ENCODE measurements at places on chromosomes 7 and 10.

- DNase-seq, result no peak
These were observed 1.5 kb upstream of the PARD3 start for GRCh38 chr10:34816501-34817002.

DNA sequence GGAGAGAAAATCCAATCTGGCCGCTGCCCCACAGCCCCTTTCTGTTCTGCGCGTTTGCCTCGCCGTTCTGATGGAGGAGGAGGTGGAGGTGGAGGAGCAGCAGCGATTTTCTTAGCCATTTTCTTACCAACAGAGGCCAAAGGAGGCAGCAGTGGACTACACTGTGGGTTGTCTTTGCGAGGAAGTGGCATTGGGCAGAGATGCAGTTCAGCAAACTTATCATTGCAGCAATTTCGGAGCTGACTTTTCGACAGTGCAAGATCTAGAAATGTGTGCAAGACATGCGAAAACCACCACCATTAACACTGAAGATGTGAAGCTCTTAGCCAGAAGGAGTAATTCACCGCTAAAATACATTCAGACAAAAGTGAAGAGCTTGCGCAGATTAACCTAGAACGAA lies 1.9 kb upstream of the ARL4A start:
- peak; percentile 16 for DNase-seq

DNA sequence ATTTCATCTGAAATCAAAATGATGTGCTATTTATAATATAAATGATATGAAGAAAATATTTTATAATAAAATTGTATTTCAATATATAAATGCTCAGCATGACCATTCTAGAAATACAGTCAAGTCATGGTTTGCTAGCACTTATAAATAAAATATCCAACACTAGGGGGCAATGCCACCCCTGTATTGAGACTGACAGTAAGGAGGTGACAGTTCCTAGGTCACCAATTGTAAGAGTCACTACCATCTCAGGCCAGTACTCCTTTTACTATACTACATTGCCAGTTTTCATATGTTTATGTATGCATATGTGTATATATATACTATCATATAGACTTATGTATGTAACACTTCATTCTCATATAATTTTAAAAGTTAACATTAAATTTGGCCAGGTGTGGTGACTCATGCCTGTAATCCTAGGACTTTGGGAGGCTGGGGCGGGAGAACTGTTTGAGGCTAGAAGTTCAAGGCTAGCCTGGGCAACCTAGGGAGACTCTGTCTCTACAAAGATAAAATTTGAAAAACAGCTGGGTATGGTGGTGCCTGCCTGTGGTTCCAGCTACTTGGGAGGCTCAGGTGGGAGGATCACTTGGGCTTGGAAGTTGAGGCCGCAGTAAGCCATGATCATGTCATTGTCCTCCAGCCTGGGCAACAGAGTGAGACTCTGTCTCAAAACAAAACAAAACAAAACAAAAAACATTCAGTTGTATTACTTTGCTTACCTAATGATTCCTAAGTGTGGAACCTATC lies 2.4 kb upstream of the CNOT4 start:
- DNase-seq, result no peak

- no peak for DNase-seq
These were observed 75.1 kb downstream of the DNAH11 start for GRCh38 chr7:21617916-21618390.

DNA sequence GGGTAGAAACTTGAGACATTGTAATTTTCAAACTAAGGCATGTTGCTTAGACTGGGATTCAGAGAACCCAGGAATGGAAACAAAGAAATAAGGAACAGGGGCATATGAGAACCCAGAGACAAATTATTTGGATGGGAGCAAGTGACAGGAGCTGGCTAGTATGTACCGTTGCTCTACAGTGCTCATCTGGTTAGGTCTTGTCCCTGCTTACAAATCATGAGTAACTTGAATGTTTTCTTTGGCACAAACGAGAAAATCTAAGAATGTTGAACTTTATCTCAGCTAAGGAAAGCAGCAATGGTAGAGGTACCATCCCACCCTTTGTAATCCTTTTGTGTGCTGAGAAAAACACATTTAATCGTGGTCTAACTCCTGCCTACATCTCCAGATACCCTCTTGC lies 116.0 kb upstream of the IMMP2L start:
- DNase-seq, result no peak

- DNase-seq, result no peak
These were observed 289.7 kb downstream of the KLF6 start for GRCh38 chr10:3495281-3495680.

- DNase-seq, result no peak
These were observed at the start of gene TLX1 for GRCh38 chr10:101130984-101131961. Gene TLX1, plus strand, starts transcription at chr10:101131300. Its CDS starts 242 bp downstream, at chr10:101131542.

- no peak for DNase-seq
These were observed 1.8 kb upstream of the VWC2 start for GRCh38 chr7:49771427-49772176.

DNA sequence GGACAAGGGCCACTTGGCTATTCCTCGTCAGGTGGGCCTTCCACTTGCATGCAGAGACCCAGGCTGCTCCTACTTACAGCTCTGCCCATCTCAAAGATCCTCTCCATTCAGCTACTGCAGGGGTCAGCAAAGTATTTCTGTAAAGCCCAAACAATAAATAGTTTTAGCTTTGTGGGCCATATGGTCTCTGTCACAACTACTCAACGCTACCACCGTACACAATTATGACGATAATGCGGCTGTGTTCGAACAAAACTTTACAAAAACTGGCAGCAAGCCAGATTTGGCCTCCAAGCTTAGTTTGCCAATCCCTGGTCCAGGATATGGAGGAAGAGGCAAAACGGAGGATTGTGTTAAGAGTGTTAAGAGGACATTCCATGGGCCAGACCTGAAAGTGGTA lies 12.8 kb downstream of the RAB11FIP2 start:
- DNase-seq, result no peak

- DNase-seq, result no peak
These were observed at the start of gene OIT3 for GRCh38 chr10:72893136-72893798. Gene OIT3, plus strand, starts transcription at chr10:72893739. Its CDS starts 60 bp downstream, at chr10:72893799.

DNA sequence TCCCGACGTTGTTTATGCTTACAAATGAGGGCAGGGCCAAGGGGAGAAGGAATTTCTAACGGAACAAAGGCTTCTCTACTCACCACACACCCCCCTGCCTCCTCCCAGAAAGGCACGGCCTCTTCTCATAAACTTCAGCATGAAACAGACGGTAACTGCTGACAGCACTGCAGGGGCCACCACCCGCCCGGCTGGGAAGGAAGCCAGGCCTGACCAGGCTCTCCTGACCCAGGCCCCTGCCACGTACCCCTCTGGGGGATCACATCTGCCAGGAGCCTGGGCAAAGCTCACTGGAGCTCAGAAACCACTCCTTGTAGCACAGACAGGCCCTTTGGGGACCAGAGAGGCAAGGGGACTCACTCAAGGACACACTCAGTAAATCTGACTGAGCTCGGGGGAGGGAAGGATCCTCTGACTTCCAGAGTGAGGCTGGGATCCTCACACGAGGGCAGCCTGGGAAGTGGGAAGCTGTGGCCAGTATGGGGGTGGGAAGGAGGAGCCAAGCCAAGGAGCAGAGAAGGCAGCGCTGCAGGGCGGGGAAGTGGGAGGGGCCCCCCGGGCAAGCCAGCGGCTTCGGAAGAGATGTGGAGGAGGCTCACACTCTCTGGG lies 46.1 kb downstream of the ZCCHC24 start:
- DNase-seq, result no peak

DNA sequence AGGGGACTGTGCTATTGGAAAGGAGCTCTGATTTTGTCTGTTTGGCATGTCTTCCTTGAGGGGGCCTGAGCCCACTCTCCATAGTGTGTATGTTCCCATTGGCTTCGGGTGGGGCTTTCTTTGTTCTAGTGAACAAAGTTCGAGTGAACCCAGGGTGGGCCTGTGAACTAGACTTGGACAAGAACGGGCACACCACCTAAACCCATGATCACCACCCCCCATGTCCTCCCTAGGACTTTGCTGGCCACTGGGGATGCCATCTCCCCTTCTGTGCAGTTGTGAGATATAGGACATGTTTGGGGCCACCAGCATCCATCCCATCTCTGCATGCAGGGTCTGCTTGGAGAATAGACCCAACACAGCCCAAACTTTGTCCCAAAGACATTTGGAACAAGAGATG lies 195.5 kb upstream of the LYZL2 start:
- DNase-seq, result no peak

GRCh38 chr7:25586513-25586912 lies 358.2 kb upstream of the NPVF start:
- no peak for DNase-seq

DNA sequence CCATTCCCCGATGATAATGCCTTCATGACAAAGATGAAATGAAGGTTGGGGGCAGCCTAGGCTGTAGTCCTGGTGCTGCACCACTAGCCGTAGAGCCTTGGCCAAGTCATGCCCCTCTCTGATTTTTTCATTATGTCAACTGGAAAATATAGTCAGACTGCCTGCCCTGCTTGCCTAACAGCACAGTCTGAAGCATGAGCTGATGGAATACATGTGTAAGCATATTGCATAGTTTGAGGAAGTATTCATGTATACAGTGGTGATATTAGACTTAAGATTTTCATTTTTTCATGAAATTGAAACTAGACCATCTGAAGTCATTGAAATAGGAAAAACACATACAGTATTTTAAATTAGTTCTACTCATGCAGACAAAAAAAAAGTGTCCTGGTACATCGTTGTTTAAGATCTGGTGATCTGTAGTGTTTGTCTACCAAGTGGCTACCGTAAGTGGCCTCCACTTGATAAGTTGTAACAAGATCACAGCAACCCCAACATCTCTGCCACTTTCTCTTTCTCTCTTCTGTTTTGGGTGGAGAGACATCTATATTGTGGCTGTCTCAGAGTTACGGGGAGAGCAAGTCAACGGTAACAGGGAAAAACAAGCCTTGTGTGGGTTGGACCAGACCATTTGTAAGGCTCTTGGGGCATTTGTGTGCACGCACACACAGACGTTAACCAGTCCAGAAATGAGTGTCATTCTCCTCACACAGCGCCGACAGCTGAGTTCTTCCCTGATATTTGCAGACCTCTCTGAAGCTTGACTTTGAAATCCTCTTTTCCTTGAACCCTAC lies 716.6 kb upstream of the GALNT17 start:
- no peak for DNase-seq

DNA sequence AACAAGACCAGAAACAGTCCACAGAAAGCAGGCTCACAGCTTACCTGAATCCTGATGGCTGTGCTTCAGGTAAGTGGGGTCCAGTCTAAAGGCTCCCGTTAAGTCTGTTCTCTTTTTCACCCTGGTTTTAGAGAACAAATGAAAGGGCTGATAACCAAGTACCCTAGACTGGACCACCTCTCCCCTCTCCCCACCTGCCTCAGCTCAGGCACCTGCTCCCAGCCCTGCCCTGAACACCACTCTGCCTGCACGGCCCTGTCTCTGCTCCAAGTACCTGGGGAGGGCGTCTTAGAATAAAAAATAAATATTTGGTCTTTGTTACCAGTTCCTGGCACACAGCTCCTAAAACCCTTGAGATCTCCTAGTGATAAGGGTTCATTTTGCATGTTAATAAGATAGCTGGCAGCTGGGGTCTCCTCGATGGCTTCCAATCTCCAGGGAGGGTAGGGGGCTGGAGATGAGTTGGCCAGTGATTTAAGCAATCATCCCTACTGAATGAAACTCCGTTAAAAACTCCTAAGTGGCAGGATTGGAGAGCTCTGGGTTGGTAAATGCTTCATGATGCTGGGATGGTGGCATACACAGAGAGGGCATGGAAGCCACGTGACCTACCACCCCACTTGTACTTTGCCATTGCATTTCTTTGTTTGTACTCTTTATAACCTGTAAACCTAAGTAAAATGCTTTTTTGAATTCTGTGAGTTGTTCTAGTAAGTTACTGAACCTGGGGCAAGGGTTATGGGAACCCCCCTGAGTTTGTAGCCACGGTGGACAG lies 29.8 kb upstream of the FIGNL1 start:
- DNase-seq, result no peak

- DNase-seq, result no peak
These were observed 179.4 kb upstream of the IGFBP3 start for GRCh38 chr7:46100521-46100920.

DNA sequence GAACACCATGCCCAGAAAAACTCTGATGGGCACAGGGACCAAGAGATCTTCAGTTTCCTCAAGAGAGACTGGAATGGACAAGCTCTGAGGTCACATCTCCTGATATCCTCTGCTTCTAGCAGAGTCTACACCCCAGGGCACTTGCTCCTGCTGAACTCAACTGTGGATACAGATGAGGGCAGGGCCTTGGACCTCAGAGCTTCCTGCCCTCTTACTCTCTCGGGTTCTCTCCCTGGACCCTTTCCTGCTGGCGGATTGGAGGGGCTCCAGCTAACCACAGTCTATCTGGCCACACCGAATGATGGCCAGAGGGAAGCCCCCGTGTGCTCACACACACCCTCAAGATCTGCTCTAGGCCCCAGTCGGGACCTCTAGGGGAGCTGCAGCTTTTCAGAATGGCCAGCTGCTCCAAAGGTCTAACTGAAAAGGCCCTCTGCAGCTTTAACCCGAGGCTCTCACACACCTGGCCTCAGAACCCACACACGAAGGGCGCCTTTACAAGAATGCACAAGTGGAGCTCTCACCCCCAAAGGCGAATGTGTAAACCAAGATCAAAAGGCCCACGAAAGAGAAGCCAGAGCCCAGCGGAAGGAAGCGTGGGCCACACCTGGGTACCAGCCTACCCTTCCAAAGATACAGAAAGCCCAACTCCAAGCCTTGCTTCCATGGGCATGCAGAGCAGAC lies 65.5 kb downstream of the FAM53B start:
- DNase-seq, result peak; percentile 45

DNA sequence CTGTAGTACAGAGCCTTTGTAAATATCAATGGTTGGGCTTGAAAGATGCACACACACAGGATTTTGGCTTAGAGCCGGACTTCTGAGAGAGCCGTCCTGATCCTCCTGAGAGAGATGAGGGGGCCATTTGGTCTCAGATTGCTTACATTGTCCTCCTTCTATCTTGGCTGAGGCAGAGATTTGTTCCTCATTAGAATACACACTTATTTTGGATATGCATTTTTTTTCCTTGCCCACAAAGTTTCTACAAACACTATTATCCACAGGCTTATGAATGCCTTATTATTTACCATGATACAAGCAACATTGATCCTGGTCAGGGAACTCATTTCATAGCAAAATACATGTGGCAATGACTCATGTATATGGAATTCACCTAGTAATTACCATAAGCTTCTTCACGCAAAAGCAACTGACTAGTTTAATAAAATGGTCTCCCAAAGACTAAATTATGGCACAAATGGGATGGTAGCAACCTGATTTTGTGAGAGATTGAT lies 175.3 kb downstream of the MDFIC start:
- no peak for DNase-seq

GRCh38 chr7:42522227-42522991 lies 285.4 kb upstream of the GLI3 start:
- no peak for DNase-seq

DNA sequence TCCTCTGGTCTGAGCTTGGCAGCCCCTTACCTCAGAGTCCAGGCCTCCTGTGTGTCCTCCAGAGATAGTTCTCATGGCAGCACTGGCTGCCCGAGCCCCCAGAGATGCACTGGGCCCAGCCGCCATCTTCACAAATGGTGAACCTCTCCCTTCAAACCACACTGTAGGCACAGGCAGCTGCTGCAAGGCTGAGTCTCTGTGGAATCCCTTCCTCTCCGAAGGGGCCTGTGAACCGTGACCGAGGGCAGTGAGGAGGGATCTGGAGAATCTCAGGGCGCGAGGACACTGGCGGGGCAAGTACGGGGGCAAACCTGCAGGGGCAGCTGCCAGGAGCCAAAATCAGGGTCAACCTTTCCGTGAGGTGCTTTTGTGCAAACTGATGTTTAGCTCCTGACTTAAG lies 69.5 kb upstream of the CFAP46 start:
- no peak for DNase-seq

Data from T-helper 22 cell (primary cell).